ENCODE measurements at places on chromosomes 7 and 10. TPM values are rescaled to one million over a fixed set of nuclear protein-coding genes. Genes with fewer than 3 reads are reported as not detected.

GRCh38 chr10:114384181-114384580 lies 20.1 kb downstream of the AFAP1L2 start:
- no peak overlapping the region for H3K27ac ChIP-seq
- H3K4me3 ChIP-seq = no peak overlapping the region
- no peak for DNase-seq
- H3K4me1 ChIP-seq = peaks cover 18% of the 10 kb centered on the region

- no peaks in the 10 kb centered on the region for H3K27me3 ChIP-seq
- no peak for DNase-seq
- no peaks in the 10 kb centered on the region for H3K4me1 ChIP-seq
- no peak overlapping the region for H3K27ac ChIP-seq
Observed at GRCh38 chr10:105288026-105288425, 646.9 kb downstream of the SORCS3 start.

Gene ARHGEF35
- 29.6 TPM for total RNA-seq

Gene CLEC2L
- total RNA-seq = not detected

Gene RAB11FIP2
- total RNA-seq = 6.0 TPM

DNA sequence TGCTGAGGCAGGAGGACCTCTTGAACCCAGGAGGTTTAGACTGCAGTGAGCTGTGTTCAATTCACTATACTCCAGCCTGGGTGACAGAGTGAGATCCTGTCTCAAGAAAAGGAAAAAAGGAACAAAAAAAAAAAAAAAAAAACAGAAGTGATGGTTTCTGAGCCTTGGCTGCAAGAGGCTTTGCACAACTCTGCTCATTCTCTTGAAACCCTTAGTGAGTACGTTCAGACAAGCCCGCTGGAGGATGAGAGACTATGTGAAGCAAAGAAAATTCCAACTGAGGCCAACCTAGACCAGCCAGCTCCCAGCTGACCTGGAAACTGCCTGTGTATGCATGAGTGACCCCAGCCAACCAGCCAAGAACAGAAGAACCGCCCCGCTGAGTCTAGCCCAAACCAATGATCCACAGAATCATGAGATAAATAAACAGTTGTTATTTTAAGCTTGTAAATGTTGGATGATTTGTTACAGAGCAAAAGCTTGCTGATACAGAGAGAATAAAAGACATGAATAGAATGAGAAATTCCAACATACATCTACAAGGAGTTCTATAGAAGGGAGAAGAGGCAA lies 50.6 kb upstream of the FZD9 start:
- DNase-seq = no peak
- H3K4me1 ChIP-seq = no peaks in the 10 kb centered on the region
- no peak overlapping the region for H3K27ac ChIP-seq
- H3K4me3 ChIP-seq = no peak overlapping the region
- peaks cover 16% of the 10 kb centered on the region for H3K27me3 ChIP-seq
- H3K36me3 ChIP-seq = no peaks in the 10 kb centered on the region

- H3K36me3 ChIP-seq = no peaks in the 10 kb centered on the region
- DNase-seq = no peak
- H3K27ac ChIP-seq = no peak overlapping the region
Observed at GRCh38 chr10:104515678-104516199, 125.4 kb upstream of the SORCS3 start.

Gene AKR1C4
- total RNA-seq = not detected

GRCh38 chr10:111820471-111820870 lies 363.1 kb downstream of the GPAM start:
- no peak for DNase-seq
- no peaks in the 10 kb centered on the region for H3K27me3 ChIP-seq
- H3K4me3 ChIP-seq = no peak overlapping the region
- H3K36me3 ChIP-seq = no peaks in the 10 kb centered on the region
- no peaks in the 10 kb centered on the region for H3K4me1 ChIP-seq
- no peak overlapping the region for H3K27ac ChIP-seq

Gene ANXA8L1
- 185 TPM for total RNA-seq

Gene ASB10
- not detected for total RNA-seq

GRCh38 chr7:106282852-106283251 lies 1.9 kb downstream of the NAMPT start:
- H3K27me3 ChIP-seq = no peaks in the 10 kb centered on the region
- peaks cover 48% of the 10 kb centered on the region for H3K36me3 ChIP-seq
- H3K27ac ChIP-seq = peak overlapping the region; percentile 95
- no peak for DNase-seq

GRCh38 chr7:11458736-11459483 lies 373.1 kb downstream of the THSD7A start:
- no peaks in the 10 kb centered on the region for H3K36me3 ChIP-seq
- no peak overlapping the region for H3K4me3 ChIP-seq
- H3K27me3 ChIP-seq = no peaks in the 10 kb centered on the region

Gene SERPINE1
- total RNA-seq = 45.8 TPM

Data from PC-9 (cell line).